ENCODE measurements at places on chromosomes 3 and 15.

DNA sequence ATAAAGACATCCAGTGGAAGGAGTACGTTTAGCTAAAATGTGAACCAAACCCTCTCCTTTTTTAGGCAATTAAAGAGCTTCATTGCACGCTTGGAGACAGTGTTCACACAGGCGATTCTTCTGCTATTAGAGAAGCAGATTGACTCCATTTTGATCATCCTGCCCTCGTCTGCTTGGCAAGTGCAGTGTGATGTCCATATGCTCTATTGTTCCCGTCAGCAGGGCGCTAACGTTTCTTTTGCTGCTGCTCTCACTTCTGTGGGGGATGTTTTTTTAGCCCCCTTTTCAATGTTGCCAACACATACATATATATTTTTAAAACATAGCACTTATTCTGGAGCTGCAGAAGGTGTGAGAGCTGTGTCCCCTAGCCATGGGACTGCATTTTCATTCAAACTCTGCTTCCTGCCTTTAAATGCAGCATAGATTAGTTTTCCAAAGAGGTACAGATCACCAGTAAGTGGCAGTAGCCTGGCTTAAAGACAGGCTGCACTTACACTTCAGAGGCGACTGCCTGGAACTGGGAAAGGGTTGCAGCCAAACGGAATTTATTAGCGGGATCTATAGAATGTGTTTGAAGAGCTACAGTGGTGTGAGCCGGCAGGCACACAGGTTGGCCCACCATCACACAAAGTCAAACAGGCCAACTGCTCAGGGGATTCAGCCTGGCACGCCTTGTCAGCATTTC lies 292.6 kb upstream of the DPH6 start:
- no peak for DNase-seq

GRCh38 chr15:27017168-27017809 lies 46.3 kb downstream of the GABRG3 start:
- peak; percentile 62 for DNase-seq

GRCh38 chr3:29503958-29504357 lies 223.1 kb downstream of the RBMS3 start:
- no peak for DNase-seq

DNA sequence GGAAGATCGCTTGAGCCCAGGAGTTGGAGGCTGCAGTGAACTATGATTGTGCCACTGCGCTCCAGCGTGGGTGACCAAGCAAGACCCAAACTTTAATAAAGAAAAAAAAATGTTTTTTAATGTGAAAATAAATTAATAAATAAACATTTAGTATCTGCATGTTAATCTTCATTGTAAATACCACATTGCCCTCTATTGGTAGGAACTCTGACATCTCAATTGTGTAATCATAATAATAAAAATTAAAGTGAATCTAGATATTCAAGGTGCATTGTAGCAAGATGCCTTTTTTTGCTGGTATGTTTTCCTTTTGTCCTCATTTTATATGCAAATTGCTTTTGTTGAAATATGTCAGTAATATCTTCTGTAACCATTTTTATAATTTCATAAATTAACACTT lies 95.0 kb upstream of the LIMD1 start:
- DNase-seq, result no peak

- DNase-seq, result peak; percentile 7
These were observed 55.2 kb upstream of the GBE1 start for GRCh38 chr3:81816473-81817250.

GRCh38 chr3:197270558-197271317 lies 27.7 kb downstream of the DLG1 start:
- DNase-seq, result no peak

All from activated CD4-positive, alpha-beta T cell treated with anti-CD3 and anti-CD28 coated beads for 48 hours (primary cell).